BE2C (cell line): ENCODE measurements at places on chromosomes 7 and 10.

GRCh38 chr10:98258683-98259454 lies 9.1 kb downstream of the LOXL4 start:
- DNase-seq, result no peak

- DNase-seq, result no peak
Observed at GRCh38 chr7:4814433-4814832, 39.0 kb downstream of the AP5Z1 start.

DNA sequence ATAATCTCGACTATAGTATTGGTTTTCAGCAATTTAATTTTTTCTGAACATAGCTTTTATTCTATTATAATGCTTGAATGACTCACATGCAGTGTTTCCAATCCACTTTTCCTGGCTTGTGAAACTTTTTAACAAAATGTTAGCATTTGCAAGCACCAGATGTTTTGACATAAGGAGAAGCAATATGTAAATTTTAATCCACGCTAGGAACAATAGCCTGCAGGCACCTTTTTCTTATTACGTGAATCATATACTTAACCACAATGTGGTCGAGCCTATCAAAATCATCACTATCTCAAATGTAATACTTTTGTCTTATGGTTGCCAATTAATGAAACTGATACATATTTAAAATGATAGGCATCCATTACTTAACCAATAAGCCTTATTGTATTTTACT lies 97.1 kb downstream of the TFEC start:
- DNase-seq, result no peak

DNA sequence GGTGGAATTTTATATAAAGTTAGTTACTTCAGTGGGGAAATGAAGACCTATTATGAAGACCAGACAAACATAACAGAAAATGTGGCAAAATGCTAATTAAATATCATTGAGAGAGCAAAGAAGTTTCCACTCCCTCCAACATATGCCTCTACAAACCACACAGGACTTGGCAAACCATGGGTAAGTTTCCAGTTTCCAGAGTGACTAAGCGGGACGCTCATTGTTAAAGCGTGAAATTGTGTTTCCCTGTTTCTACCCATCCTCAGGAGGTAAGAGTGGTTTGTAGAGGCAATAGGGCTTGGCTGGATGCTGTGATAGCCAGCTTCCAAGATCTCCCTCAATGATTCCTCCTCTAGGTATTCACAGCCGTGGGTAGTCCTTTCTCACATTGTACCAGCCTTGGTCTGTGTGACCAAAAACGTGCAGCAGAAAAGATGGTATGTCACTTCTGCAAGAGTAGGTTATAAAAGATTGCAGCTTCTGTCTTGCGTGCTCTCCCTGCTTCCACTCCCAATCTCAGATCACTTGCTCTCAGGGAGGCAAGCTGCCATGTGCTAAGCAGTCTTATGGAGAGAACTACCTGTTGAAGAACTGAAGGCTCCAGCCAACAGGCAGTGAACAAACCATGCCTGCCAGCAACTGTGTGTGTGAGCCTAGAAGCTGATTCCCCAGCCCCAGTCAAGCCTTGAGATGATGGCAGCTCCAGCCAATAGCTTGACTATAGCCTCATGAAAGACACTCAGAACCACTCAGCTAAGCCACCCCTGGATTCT lies 35.7 kb downstream of the CBX3 start:
- DNase-seq, result no peak

- no peak for DNase-seq
Observed at GRCh38 chr10:60525716-60526585, 136.3 kb upstream of the ANK3 start.

- DNase-seq, result no peak
Observed at GRCh38 chr7:45650404-45651394, 76.5 kb downstream of the ADCY1 start.

GRCh38 chr7:39527296-39527695 lies 38.9 kb upstream of the YAE1 start:
- DNase-seq, result no peak
